ENCODE measurements at places on chromosomes 7 and 10.

GRCh38 chr7:3695602-3696001 lies 394.6 kb downstream of the SDK1 start:
- DNase-seq = no peak

GRCh38 chr10:1199897-1200721 lies 143.9 kb downstream of the WDR37 start:
- no peak for DNase-seq

DNA sequence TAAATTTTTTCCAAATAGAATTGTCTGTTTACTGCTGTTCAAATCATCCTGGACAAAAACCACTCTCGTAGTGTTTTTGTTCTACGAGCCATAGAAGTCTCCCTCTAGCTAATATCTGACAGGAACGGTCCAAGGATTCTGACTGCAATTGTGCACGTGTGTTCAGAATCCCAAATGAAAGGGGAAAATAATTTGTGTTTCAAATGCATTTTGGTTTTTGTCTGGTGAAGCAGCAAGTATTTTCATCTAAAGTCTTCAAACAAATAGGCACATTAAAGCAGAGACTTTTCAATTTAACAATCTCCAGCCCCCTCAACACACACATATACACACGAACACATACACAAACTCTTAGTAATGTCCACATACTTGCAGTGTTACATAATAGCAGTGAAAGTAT lies 475 bp downstream of the NEUROD6 start:
- no peak for DNase-seq

GRCh38 chr7:133691727-133692610 lies 435.2 kb upstream of the LRGUK start:
- DNase-seq = no peak

- DNase-seq = no peak
Measured at GRCh38 chr7:13240349-13240748, 552.9 kb downstream of the ARL4A start.

GRCh38 chr7:22386206-22386858 lies 29.4 kb upstream of the RAPGEF5 start:
- DNase-seq = no peak

GRCh38 chr10:113566888-113567287 lies 14.0 kb downstream of the HABP2 start:
- DNase-seq = no peak

- no peak for DNase-seq
Measured at GRCh38 chr10:110273474-110273873, 31.2 kb downstream of the SMNDC1 start.

- no peak for DNase-seq
Measured at GRCh38 chr10:24351961-24352360, 143.0 kb downstream of the KIAA1217 start.

- DNase-seq = no peak
Measured at GRCh38 chr10:130215151-130215930, 79.2 kb downstream of the GLRX3 start.

DNA sequence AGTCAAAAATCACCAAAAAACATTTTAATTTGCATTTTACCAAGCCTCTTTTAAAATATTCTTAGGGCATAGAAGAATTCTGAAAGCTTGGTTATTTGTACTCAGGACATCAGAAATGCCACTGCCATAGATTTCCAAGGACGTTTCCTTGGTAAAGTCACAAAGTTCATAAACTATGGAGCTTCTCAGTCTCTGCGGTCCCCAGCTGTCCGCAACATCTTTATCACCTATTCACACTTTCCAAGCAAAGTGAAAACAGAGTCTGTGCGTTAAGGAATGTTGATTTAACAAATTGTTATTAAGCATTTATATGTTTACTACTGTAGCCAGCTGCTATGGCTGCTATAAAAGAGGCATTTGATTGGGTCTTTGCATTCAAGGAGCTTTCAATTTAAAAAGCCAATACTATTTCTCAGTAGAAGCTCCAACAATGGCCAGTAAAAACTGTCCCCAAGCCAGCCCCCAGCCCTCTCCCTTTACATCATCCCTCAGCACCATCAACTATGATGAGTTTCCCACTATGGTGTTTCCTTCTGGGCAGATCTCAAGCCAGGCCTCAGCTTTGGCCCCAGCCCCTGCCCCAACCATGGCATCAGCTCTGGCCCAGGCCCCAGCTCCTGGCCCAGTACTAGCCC lies 36.8 kb downstream of the CADPS2 start:
- no peak for DNase-seq

- no peak for DNase-seq
Measured at GRCh38 chr10:90389876-90390275, 468.0 kb downstream of the HTR7 start.

- no peak for DNase-seq
Measured at GRCh38 chr10:88127269-88127668, 263.8 kb downstream of the PTEN start.

- DNase-seq = no peak
Measured at GRCh38 chr10:58590152-58590840, 77.6 kb downstream of the BICC1 start.

DNA sequence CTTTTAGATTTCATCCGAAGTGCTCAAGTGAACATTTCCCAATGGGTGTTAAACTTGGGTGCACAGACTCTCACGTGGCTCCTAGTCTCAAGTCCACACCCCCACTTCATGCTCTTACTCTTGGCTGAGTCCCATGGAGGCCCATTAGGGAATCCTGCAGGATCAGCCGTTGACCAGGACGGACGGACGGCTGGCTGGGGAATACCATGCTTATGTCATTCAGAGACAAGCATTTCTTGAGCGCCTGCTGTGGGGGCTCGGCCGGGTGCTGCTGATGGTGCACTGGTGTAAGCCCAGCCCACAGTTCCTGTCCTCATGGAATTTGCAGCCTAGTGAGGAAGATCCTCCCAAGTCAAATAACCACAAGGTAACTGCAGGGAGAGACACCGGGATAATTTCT lies 44.7 kb downstream of the PITRM1 start:
- DNase-seq = no peak

GRCh38 chr10:106571192-106571946 lies 593.1 kb downstream of the SORCS1 start:
- no peak for DNase-seq

DNA sequence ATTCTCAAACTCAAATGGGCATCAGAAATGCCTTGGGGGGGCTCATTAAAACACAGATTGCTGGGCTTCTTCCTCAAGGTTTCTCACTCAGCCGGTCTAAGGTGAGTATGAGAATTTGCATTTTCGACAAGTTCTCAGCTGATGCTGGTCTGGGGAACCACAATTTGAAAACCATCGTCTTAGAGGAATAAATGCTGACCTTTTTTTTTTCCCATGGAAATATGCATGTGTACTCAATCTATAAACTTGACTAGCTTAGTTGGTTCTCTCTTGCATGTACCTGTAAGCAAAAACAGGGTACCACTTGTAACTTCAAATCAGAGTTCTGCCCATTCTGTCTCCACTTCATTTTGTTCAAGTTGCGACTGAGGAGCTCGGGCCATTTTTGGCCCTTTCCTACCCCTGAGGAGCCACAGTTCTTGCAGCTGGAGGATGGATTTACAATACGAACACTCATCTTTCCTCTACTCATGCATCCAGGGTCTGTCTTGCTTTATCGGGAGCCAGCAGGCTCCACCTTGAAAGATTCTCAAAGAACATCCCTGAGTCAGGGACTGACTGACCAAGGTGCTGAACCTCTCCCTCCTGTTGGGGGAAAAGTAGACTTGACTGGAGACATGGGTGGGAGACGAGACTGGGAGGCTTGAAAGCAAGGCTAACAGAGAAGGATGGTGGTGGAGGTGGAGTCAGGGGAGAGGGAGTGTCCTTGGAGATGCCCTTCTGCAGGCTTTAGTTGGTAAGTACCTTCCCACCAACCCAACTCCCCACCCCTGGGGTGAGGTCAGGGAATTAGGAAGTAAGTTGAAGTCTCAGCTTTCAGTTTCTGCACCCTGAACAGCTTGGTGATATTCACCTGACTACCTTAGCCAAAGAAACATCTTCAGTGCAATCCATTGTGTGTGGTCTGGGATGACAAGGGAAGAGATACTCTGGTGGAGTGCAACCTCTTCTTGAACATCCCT lies 3.7 kb upstream of the MAPK8 start:
- no peak for DNase-seq

DNA sequence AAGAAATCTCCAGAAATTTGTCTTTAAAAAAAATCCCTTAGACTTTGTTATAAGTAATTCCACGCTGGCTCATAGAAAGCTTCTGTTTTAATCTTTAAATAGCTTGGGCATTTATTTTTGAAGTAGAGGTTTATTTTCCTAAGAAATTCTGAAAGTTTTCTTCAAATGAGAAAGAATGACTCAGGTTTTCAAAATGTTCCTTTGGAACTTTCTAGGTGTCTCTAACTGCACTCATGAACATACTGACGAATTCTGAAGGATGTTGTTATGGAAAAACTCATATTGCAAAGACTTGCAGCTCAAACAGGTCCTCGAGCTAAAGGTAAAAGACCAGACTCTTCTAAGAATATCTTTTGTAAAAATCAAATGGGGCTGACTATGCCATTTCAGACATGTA lies 10.7 kb downstream of the DGKI start:
- no peak for DNase-seq

- DNase-seq = no peak
Measured at GRCh38 chr7:29231671-29232232, 37.2 kb downstream of the CHN2 start.

DNA sequence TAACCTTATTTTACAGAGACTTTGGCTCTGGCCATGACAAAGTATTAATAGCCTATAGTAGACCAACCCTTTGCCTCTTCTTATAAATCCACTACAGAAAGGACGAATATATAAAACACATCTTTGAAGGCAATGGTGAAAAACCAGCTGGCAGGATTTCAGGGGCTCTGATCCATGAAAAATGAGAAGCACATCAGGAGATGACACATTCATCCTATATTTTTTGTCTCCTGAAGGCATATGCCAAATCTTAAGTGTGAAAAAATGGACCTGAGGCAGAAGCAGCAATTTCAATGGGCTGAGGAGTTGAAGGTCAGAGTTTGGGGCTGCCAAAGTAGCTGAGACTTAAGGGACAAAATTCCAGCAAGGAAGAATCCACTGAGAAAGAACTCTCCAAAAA lies 14.4 kb downstream of the RNF216 start:
- no peak for DNase-seq

GRCh38 chr7:149751043-149751775 lies 22.2 kb downstream of the ZNF467 start:
- no peak for DNase-seq

DNA sequence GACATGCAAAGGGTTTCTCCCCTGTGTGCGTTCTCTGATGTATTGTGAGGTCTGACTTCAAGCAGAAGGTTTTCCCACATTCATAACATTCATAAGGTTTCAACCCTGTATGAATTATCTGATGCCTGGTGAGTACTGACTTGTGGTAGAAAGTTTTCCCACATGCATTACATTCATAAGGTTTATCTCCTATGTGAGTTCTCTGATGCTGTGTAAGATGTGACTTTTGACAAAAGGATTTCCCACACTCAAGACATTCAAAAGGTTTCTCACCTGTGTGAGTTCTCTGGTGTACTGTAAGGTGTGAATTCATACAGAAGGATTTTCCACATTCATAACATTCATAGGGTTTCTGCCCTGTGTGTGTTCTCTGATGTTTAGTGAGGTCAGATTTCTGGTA lies 45.1 kb downstream of the ZNF33B start:
- DNase-seq = no peak

DNA sequence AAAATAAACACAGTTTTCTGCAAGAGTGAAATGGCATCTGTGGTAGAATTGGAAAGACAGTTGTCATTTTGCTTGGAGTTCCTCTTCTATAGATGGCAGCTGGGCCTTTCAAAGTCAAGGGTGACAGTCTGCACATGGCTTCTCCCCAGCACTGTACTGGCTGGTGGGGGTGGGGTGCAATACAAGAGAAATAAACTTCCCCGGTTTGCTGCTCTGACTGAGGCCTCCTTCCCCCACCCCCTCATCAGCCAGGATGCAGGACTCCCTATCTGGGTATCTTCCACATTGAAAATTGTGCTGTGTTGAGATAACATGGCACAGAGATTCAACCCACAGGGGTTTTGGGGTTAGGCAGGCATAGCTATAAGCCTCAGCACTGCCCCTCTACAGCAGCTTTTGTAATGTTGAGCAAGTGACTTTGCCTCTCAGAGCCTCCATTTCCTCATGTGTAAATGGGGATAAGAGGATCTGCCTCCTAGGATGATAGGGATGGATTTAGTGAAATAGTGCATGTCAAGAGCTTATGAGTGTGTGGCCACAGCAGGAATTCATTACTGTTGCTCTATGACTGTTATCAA lies 85.8 kb upstream of the WDR11 start:
- DNase-seq = no peak

DNA sequence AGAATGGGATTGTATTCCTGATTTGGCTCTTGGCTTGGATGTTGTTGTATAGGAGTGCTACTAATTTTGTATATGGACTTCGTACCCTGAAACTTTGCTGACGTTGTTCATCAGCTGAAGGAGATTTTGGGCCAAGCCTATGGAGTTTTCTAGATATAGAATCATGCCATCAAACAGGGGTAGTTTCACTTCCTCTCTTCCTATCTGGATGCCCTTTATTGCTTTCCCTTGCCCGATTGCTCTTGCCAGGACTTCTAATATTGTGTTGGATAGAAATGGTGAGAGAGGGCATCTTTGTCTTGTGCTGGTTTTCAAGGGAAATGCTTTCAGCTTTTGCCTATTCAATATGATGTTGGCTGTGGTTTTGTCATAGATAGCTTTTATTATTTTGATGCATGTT lies 92.3 kb downstream of the CCDC7 start:
- DNase-seq = no peak

DNA sequence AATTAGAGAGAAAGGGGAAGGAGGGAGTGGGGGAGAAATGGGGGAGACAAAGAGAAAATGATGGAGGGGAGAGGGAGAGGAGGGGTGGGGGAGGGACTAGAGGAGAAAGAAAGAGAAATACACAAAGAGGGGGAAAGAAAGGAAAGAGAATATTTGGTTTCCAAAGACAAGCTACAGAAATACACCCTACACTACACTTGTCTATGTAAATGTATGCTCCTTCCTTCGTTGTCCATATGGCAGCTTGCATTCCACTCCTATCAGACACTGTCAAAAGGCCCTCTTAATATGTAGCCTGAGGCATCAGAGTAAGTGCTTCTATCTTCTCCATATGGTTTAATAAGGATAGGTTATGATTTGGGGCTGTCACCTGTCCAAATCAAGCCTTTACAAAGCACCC lies 92.8 kb upstream of the FEZF1 start:
- no peak for DNase-seq

DNA sequence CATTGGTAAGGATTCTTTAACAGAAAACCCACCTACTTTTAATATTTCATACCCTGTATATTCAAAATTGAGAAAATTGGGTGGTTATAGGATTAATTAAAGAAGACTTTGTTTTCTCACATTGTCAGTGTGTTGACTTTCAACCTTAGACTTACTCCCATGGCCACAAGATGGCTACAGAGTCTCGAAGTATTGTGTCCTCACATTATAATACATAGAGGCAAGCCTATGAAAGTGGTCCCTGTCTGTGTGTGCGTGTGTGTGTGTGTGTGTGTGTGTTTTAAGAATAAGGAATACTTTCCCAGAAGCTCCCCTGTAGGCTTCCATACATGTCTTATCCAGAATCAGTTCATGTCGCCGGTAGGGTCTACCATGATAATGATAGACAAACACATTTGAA lies 180.0 kb downstream of the PHF14 start:
- DNase-seq = no peak

GRCh38 chr10:31590023-31590800 lies 271.2 kb downstream of the ZEB1 start:
- DNase-seq = no peak

- DNase-seq = no peak
Measured at GRCh38 chr7:12518920-12519681, 51.4 kb upstream of the SCIN start.

GRCh38 chr7:3289996-3290395 lies 11.1 kb upstream of the SDK1 start:
- no peak for DNase-seq

Measured in activated gamma-delta T cell treated with anti-CD3 and anti-CD28 coated beads, Interleukin-2, amount 50 U/mL, for 16 hours (primary cell).